ENCODE measurements at places on chromosomes 2 and 18.

- no peak for DNase-seq
Measured at GRCh38 chr2:219158586-219158985, 2.0 kb downstream of the NHEJ1 start.

DNA sequence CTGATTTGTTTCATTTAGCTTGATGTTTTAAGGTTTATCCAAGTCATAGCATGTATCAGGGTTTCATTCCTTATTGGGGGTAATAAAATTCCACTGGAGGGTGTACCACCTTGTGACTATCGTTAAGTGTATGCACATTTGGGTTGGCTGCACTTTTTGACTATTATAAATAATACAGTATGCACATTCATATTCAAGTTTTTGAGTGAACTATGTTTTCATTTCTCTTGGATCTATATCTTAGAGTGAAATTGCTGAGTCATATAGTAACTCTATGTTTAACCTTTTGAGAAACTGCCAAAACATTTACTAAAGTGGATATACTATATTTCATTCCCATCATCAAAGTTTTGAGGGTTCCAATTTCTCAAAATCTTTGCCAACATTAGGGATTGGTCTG lies 952.7 kb downstream of the TDRD15 start:
- DNase-seq: no peak

GRCh38 chr2:233044974-233045605 lies 12.6 kb downstream of the NEU2 start:
- no peak for DNase-seq

GRCh38 chr2:239158641-239159475 lies 242.0 kb downstream of the HDAC4 start:
- DNase-seq: no peak

DNA sequence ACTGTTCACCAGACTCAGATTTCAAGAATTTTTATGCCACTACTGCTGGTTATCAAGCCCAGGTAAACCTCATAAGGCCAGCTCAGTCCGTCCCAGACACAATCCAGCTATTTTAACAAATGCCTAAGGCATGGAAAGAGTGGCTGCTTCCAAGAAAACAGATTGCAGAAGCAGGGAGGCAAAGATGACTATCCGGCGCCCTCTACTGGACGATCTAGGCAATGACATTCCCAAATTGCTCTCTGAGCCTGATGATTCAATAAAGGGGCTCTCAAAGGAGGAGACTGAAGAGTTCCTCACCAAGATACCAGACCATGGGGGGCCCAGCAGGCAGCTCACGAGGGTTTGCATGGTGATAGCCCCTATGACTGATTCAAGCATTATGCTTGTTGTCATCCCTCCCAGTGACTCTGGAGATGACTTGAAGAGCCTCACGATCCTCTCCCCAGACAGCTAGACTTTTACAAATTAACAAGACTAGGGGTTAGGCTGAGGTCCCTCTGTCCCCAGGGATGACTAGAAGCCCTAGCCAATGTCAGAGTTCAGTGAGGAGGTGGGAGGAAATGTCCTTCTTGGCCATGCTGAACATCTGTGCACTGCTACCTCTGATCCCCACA lies 25.0 kb downstream of the SERPINB8 start:
- no peak for DNase-seq

- DNase-seq: no peak
Measured at GRCh38 chr2:149924549-149925213, 337.1 kb upstream of the MMADHC start.

- no peak for DNase-seq
Measured at GRCh38 chr2:126704434-126705160, 48.6 kb downstream of the GYPC start.

GRCh38 chr2:70790136-70790828 lies at the start of gene FIGLA:
FIGLA (minus strand) TSS chr2:70790643; CDS start chr2:70790638, 5 bp downstream.
- no peak for DNase-seq

GRCh38 chr2:21096458-21096857 lies 27.3 kb upstream of the TDRD15 start:
- DNase-seq: no peak

GRCh38 chr2:58906081-58906645 lies 665.0 kb upstream of the FANCL start:
- no peak for DNase-seq

GRCh38 chr2:240983361-240983995 lies 14.9 kb upstream of the SNED1 start:
- peak; percentile 46 for DNase-seq

DNA sequence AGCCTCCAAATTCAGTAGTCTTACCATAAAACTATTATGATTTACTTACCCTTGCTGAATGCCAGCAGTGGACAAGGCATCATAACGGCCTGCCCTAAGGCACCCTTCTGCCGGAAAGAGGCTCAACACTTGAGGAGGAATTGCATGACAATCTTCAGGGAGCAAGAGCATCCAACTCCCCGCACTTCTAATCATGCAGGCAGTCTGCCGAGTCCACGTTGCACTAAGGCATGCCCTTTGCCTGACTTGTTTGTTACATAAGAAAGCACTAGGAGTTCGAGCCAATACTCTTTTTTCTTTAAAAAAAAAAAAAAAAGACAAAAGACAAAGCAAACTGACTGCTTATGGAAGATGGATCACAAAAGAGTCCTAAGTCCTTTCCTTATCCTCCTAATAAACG lies 17.9 kb upstream of the SPTBN1 start:
- no peak for DNase-seq

GRCh38 chr18:37422116-37422515 lies 143.5 kb downstream of the CELF4 start:
- no peak for DNase-seq

Data from naive thymus-derived CD4-positive, alpha-beta T cell (primary cell).